ENCODE measurements at places on chromosomes 3 and 15. TPM values are rescaled to one million over a fixed set of nuclear protein-coding genes. Genes with fewer than 3 reads are reported as not detected.
A peak's percentile ranks its signal among the peaks of the same experiment; 100 is the strongest.

STAC gene
- total RNA-seq: not detected

PATL2 gene
- total RNA-seq: 8.6 TPM

HTR3E gene
- not detected for total RNA-seq

DNA sequence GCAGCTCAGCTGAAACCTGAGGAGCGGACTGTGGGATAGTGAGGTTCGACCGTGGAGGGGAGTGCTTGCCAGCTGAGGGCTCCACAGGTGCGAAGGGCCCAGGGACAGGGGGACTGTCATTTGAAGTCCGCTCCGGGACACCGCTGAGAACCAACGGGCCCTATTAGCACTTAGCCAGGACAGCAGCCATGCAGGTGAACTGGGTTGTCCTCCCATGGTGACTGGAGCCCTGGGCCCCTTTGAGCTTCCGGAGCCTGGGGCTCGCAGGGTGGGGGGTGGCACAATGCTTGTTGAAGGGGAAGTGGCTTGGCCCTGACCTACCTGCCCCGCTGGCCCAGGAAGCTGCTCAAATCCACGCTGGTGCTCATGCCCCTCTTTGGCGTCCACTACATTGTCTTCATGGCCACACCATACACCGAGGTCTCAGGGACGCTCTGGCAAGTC is 24.7 kb downstream of the PTH1R start:
- no peak overlapping the region for H3K27ac ChIP-seq
- H3K27me3 ChIP-seq: peaks cover 19% of the 10 kb centered on the region
- no peaks in the 10 kb centered on the region for H3K36me3 ChIP-seq
- no peak for DNase-seq
- H3K4me1 ChIP-seq: no peaks in the 10 kb centered on the region

GRCh38 chr3:16671690-16672089 is 66.5 kb upstream of the DAZL start:
- H3K27me3 ChIP-seq: no peaks in the 10 kb centered on the region
- H3K4me1 ChIP-seq: no peaks in the 10 kb centered on the region
- no peak for DNase-seq
- no peak overlapping the region for H3K4me3 ChIP-seq
- no peak overlapping the region for H3K27ac ChIP-seq
- H3K36me3 ChIP-seq: no peaks in the 10 kb centered on the region

- peaks cover 7% of the 10 kb centered on the region for H3K36me3 ChIP-seq
- H3K4me1 ChIP-seq: no peaks in the 10 kb centered on the region
- DNase-seq: no peak
- H3K4me3 ChIP-seq: no peak overlapping the region
Observed at GRCh38 chr3:177764933-177765332, 567.7 kb upstream of the TBL1XR1 start.

- peak overlapping the region; percentile 57 for H3K4me3 ChIP-seq
- peaks cover 50% of the 10 kb centered on the region for H3K4me1 ChIP-seq
- DNase-seq: no peak
- H3K27ac ChIP-seq: no peak overlapping the region
- H3K36me3 ChIP-seq: peaks cover 19% of the 10 kb centered on the region
Observed at GRCh38 chr3:11582191-11582968, 61.3 kb downstream of the VGLL4 start.

GRCh38 chr3:100603469-100603868 is 5.9 kb upstream of the ADGRG7 start:
- no peak for DNase-seq
- peak overlapping the region; percentile 64 for H3K4me3 ChIP-seq
- H3K27me3 ChIP-seq: peaks cover 13% of the 10 kb centered on the region
- H3K36me3 ChIP-seq: peaks cover 5% of the 10 kb centered on the region
- H3K27ac ChIP-seq: peak overlapping the region; percentile 47

DNA sequence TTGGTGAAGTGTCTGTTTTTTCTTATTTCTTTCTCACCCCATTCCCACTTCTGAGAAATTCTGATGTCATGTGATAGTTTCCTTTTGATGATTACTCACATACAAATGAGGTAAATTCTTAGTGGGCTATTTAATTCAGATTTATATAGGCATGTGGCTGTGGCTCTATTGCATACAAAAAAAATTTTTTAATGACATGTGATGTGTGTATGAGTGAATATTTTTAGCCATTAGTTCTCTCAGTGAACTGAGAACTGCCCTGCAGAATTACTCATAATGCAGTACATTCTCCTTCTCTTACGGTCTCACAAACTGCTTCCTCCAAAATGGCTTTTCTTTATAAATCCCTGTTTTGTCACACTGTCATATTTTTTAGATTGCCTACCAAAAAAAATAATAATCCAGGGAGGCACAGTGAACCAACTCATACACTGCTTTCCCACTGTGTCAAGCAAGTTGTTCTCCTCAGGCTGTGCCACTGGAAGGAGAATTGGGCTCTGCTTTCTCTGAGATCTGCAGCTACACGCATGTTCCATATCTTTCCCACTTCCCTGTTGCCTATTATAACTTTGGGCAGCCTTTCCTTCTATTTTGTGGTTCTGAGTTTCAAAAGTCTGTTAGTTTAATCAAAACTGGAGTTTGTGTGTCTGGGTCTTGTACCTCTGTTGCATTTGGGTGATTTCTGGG is 415.7 kb upstream of the THBS1 start:
- H3K27me3 ChIP-seq: peaks cover 48% of the 10 kb centered on the region
- H3K36me3 ChIP-seq: no peaks in the 10 kb centered on the region
- no peak for DNase-seq
- peaks cover 5% of the 10 kb centered on the region for H3K4me1 ChIP-seq
- no peak overlapping the region for H3K4me3 ChIP-seq
- H3K27ac ChIP-seq: no peak overlapping the region

GRCh38 chr3:32719335-32719734 is 34.3 kb downstream of the CNOT10 start:
- no peak overlapping the region for H3K4me3 ChIP-seq
- no peak for DNase-seq
- no peak overlapping the region for H3K27ac ChIP-seq
- H3K36me3 ChIP-seq: peaks cover 8% of the 10 kb centered on the region
- no peaks in the 10 kb centered on the region for H3K4me1 ChIP-seq

DNA sequence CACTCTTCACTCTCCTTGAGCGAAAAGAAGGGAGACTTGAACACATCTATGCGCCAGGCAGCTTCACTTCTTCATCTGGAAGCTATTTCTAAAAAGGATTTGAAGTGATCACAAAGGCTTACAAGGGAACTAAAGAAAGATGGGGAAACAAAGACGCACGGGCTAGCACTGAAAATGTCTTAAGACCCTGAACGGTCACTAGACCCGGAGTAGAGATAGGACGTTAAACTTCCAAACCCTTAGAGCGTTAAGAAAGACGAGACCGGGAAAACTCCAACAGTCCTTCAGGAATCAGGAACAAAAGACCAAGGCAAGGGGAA is 47.5 kb upstream of the EPHB3 start:
- H3K27me3 ChIP-seq: peaks cover 69% of the 10 kb centered on the region
- no peak overlapping the region for H3K27ac ChIP-seq
- no peak for DNase-seq

DNA sequence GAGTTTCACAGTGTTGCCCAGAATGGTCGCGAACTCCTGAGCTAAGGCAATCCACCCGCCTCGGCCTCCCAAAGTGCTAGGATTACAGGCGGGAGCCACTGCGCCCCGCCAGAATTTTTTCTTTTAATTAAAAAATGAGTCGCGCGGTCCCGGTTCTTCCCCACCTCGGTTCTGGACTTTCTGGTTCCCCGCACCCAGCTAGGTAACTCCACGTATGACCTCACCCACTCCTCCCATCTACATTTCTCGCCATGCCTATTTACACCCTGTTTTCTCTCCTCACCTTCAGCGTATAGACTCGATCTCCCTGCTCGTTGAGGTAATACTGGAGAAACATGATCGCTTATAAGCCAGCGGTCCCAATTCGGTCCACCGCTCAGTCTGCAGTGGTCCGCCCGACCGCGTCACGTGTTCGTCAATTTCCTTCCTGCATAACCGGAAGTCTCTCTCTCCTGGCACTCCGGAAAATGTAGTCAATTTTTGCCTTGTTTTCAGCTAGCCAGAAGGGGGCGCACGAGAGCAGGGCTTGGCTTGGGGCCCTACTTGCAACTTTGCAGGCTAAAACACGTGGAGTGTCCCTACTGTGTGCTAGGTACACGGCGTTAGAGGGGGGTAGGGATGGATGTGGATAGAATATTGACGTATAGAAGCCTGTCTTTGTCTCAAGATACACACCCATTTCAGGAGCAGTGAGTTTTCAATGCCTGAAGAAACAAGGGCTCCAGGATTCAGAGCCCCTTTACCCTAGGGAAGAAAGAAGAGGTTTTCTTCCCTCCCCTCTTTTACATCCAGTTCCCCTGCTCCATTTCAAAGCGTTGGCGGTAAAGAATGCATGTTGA is at the start of the genes NOP10 and NUTM1:
TSS of gene NOP10 (minus strand) at position 400 of the 839 bp plus-strand sequence. CDS start at position 337, 63 bp downstream.
TSS of gene NUTM1 (plus strand) at position 579 of the 839 bp plus-strand sequence. CDS start 382 bp downstream, outside the sequence.
- H3K4me1 ChIP-seq: peaks cover 23% of the 10 kb centered on the region
- H3K36me3 ChIP-seq: peaks cover 26% of the 10 kb centered on the region
- H3K27ac ChIP-seq: no peak within 1 kb of the TSS
- peak; percentile 93 for DNase-seq
- no peaks in the 10 kb centered on the region for H3K27me3 ChIP-seq

DNA sequence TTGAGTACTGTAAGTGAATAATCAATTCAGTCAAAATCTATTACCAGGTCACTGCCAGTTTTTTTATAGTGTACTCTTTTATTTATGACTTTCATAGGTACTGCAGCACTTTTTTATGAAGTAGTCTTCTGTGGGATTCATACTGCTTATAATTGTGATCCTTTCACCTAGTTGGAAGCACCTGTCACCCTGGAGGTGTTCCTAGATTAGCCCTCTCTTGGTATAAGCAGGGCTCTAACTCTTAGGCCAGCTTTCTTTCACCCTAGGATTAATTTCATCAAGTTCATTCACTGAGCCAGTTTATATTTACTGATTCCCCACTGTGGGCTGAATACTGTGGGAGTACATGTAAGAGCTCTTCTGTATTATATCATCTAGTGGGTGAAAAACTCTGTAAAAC is 65.9 kb upstream of the MLF1 start:
- no peak overlapping the region for H3K4me3 ChIP-seq
- no peak overlapping the region for H3K27ac ChIP-seq
- no peak for DNase-seq

DNA sequence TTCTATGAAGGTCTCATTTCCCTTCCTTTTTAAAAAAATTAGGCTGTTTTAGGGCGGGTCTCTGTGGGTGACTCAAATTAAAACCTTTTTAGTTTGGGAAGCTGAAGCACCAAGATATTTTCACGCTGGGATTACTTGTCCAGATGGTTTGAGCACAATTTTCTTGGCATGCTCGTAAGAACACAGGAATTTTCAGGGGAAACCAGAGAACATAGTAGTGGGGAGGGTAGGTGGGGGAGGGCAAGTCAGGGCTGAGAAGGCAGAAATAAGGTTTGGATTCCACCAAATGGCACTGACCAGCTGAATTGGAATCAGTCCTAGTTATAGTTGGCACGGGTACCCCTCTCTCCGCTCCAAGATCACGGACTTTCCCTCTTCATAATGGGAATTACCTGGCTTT is 97.3 kb upstream of the LRIG1 start:
- peaks cover 18% of the 10 kb centered on the region for H3K27me3 ChIP-seq
- no peak overlapping the region for H3K27ac ChIP-seq
- DNase-seq: no peak
- no peak overlapping the region for H3K4me3 ChIP-seq
- H3K4me1 ChIP-seq: peaks cover 9% of the 10 kb centered on the region

- H3K4me3 ChIP-seq: no peak overlapping the region
- H3K36me3 ChIP-seq: no peaks in the 10 kb centered on the region
- H3K4me1 ChIP-seq: no peaks in the 10 kb centered on the region
- DNase-seq: no peak
Observed at GRCh38 chr15:72182673-72183072, 14.9 kb downstream of the GRAMD2A start.

DNA sequence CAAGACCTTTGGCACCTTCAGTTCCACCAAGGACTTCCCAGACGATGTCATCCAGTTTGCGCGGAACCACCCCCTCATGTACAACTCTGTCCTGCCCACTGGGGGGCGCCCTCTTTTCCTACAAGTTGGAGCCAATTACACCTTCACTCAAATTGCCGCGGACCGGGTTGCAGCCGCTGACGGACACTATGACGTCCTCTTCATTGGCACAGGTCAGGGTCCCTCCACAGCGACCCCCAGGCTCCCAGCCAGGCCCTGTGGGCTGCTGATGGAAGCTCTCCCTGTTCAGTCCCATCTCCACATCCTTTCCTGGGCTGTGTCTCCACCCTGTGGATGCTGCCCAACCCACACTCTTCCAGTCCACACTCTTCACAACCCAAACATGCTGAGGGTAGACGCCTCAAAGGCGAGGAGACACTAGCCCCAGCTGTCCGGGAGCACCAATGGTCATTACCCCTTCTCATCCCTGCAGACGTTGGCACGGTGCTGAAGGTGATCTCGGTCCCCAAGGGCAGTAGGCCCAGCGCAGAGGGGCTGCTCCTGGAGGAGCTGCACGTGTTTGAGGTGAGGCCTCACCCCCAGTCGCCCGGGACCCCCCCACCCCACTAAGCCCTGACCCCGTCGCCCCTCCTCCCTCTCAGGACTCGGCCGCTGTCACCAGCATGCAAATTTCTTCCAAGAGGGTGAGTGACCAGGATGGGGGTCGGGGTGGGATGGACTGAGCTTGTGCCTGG is 4.3 kb upstream of the LSMEM2 start:
- no peaks in the 10 kb centered on the region for H3K36me3 ChIP-seq
- DNase-seq: peak; percentile 77
- H3K4me3 ChIP-seq: peak overlapping the region; percentile 33

DNA sequence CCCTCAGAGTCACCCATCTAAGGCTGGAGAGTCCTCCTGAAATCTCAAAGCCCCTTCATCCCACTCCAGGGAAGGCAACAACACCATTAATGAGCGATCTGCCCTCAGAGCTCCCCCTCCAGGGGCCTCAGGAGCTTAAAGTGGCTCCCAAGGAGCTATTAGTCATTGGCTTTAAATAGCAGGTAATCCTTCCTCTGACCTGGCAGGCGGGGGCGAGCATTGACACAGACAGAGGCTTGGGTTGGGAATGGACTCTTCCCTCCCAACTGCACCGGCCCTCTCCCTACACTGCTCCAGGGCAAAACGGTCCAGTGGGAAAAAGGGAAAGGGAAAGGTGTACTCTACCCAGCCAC is 1.4 kb downstream of the MFGE8 start:
- H3K36me3 ChIP-seq: peaks cover 2% of the 10 kb centered on the region
- no peak overlapping the region for H3K27ac ChIP-seq
- peaks cover 31% of the 10 kb centered on the region for H3K4me1 ChIP-seq
- peak overlapping the region; percentile 88 for H3K4me3 ChIP-seq
- DNase-seq: no peak

DNA sequence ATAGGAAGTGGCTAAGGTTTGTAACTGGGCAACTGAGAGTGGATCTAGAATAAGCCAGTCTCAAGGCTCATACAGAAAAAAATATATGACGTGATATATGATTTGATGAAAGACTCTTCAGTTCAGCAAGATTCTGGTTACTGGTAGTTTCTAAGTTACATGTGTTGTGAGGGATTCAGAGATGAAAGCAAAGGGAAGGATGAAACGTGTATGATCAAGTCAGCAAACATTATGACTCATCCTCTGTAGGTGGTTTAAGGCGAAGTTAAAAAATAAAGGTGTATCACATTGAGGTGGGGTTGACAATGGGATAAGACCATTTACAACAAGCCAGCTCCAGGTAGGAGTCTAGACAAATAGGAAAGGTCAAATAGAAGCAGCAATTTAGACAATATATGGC is 16.2 kb downstream of the TERC start:
- peaks cover 32% of the 10 kb centered on the region for H3K27me3 ChIP-seq
- H3K27ac ChIP-seq: no peak overlapping the region
- H3K36me3 ChIP-seq: no peaks in the 10 kb centered on the region
- no peak for DNase-seq
- no peak overlapping the region for H3K4me3 ChIP-seq
- H3K4me1 ChIP-seq: peaks cover 6% of the 10 kb centered on the region

Data from activated naive CD8-positive, alpha-beta T cell treated with anti-CD3 and anti-CD28 coated beads for 36 hours (primary cell).